Left colon (tissue), 2 donors: ENCODE measurements at places on chromosomes 11 and 22. TPM values are rescaled to one million over a fixed set of nuclear protein-coding genes. Genes with fewer than 3 reads are reported as not detected.

MRGPRE gene
- not detected for total RNA-seq

RAB38 gene
- total RNA-seq, result 2.1 TPM

CENPM gene
- 16.4 TPM for total RNA-seq

LRRN4CL gene
- total RNA-seq, result 2.2 TPM

SMIM38 gene
- total RNA-seq, result 0.70 TPM

BLID gene
- not detected for total RNA-seq
